ENCODE measurements at places on chromosomes 16 and 17.

DNA sequence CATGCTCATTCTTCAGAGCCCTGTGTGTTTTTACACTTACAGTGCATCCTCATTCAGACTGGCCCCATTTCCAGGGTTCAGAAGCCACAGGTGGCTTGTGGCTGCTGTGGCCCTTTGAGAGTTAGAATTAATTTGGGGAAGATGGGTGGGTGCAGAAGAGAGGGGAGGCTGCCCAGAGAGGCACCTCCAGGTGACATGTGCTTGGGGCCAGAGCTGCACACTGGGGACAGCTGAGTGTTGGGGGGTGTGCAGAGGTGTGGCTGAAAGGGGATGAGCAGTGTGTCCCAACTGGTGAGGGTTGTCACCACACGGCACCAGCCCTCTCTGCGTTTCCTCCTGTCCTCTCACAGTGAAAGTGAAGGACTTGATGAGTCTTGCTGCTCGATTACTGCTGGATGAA, 6.9 kb upstream of the EIF1 start:
- no peak for DNase-seq

DNA sequence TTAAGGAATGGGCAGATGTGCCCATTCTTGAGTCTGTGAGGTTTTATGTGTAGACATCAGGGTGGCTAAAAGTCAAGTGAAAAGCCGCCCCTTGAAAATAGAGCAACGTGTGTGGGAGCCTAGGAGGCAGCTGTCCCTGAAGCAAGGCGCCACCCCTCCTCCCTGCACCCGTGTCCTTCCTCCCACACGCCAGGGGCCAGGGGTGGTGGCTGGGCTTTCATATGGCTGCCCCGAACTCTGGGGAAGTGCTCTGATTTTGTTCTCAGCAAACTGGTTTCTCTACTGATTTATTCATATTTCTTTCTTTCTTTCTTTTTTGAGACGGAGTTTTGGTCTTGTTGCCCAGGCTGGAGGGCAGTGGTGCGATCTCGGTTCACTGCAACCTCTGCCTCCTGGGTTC, 4.7 kb downstream of the ZNF750 start:
- no peak for DNase-seq

GRCh38 chr16:7742626-7743025, 410.0 kb downstream of the RBFOX1 start:
- DNase-seq = no peak

DNA sequence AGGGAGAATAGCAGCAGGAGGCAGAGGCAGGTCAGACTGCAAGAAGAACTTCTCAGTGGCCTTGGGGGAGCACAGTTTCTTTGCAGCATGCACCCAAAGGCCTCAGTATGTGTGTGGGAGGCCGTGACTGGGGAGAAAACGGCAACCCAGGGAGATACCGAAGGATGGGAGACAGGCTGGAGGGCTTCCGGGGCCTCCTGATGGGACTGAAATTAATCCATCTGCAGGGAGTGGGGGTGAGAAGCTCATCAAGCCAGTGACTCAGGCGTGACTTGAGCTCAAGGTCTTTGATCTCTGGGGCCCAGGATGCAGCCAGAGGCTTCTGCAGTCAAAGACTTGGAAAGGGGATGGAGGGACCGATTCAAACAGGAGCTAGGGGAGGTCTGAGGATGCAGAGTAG, 5.1 kb upstream of the C17orf113 start:
- DNase-seq = no peak

DNA sequence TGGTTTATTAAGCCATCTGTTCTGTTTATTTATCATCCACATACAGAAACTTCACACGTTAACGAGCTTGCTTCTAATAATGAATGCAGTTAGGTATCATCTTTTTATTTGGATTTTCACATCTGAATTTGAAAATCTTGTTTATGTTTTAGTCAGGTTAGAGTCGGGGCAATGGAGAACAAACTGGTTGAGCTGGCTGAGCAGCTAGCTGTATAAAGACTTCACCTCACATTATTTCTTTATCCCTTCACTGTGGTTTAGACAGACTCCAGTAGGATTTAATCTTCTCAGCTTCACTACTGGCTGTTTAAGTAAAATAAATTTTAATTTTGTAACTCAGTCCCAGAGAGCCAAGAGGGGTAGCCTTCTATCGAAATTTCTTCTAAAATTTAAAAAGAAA, 415.9 kb downstream of the RBFOX1 start:
- no peak for DNase-seq

GRCh38 chr16:82748026-82748425, 121.3 kb downstream of the CDH13 start:
- DNase-seq = no peak

- DNase-seq = no peak
Measured at GRCh38 chr16:15650019-15650697, at the start of gene NDE1. Gene NDE1, plus strand, starts transcription at chr16:15650245. Its CDS starts 14,534 bp downstream, at chr16:15664779.

- no peak for DNase-seq
Measured at GRCh38 chr17:73533781-73534180, 110.5 kb downstream of the SDK2 start.

DNA sequence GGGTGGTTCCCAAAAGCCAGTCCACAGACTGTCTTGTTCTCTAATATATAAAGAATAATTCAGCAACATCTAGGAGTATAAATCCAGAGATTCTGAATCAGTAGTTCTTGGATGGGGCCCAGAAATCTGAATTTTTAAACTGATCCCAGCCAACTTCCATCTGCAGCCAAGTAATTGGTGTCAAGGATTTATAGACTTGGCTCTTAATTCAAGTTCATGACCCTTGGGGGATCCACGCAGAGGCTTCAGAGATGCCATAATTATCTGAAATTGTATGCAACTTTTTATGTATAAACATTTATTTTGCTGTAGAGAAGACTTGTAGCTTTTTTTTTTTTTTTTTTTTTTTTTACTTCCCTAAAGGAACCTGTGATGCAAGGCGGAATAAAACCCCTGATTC, 60.6 kb downstream of the HLF start:
- no peak for DNase-seq

GRCh38 chr17:68993112-68993511, 37.9 kb upstream of the ABCA8 start:
- DNase-seq = no peak

DNA sequence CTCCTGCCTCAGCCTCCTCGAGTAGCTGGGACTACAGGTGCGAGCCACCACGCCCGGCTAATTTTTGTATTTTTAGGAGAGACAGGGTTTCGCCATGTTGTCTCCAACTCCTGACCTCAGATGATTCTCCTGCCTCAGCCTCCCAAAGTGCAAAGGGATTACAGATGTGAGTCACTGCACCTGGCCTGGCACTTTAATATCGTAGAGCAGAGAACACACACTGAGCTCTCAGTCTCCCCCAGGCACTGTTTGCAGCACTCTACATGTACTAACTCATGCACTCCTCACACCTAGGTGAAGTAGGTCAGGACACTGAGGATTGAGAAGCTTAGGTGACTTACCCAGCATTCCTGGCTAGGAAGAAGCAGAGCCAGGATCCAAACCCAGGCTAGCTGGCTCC, 15.0 kb downstream of the C17orf100 start:
- no peak for DNase-seq

DNA sequence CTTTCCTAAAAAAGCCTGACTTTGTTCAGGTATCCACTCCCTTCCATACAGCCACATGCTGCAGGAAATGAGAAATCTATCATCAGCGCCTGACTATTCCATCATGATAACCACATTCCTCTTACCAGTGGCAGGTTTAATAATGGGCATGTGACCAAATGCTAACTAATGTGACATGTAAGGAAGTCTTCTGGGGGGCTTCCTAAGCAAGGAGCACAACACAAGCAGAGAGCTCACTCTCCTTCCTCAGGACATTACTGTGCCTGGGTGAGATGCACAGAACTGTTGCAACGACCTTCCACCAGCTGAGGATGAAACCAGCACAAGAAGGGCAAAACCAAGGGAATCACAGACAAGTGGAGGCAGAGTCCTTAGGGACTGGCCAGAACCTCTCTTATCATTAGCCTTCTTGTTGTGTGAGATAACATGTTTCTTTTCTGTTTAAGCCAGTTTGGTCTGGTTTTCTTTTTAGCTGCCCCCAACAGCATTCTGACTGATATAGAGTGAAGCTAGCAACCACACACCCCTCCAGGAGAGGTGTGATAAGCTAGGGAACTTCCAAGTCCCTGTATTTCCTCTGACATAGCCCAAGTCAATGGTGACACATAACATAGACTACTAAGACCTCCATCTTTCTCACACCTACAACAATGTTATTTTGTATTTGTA, 16.9 kb downstream of the MYO1D start:
- no peak for DNase-seq

DNA sequence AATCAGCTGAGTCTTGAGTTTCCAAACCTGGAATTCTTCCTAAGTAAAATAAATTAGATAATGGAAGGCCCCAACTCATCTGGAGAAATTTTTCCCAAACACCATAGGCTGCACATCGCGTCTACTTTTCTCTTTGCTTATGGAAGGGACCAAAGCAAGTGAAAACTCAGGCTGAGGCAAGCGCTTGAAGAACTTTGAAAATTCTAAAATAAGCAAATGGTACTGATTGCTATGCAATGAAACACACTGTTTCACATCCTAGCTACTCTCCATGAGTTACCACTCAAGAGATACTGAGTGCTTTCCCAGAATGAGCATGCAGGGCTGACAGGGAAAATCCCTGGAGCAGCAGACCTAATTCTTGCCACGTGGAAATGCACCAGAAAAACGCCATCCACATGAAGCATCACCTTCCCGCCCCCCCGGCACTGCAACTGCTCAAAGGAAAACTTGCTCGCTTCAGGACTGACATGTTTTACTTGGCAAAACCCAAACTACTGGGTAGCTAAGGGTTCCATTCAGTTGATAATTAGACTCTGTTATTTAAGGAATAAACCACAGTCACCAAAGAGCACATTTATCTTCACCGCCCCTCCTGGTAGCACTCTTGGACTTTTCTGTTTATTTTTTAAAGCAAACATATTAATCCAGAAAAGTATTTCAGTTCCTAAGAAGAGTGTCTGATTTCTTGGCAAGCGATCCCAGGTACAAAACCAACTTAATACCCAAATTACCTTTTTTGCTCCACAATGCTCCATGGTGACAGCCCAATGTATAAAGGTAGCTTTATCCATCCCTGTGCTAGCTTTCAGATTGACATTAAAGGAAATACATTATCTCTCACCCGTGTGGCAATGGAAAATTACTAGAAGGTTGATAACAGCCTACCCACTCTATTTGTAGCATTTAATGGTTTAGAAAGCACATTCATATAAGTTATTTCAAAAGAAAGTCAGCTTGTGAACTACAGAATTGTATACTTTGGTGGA, 62.5 kb downstream of the WDR59 start:
- no peak for DNase-seq

DNA sequence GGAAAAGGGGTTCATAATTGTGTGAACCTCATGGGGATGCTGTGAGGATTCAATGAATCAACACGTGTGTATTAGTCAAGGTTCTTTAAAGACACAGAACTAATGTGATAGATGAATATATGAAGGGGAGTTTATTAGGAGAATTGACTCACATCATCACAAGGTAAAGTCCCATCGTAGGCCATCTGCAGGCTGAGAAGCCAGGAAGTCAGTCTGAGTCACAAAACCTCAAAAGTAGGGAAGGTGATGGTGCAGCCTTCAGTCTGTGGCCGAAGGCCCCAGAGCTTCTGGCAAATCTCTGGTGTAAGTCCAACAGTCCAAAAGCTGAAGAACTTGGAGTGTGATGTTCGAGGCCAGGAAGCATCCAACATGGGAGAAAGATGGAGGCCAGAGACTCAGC, 413.4 kb downstream of the CDH13 start:
- peak; percentile 3 for DNase-seq

GRCh38 chr16:67673712-67674580, 7.3 kb downstream of the C16orf86 start:
- DNase-seq = no peak

- DNase-seq = no peak
Measured at GRCh38 chr17:68437979-68438822, 19.1 kb downstream of the WIPI1 start.

- DNase-seq = peak; percentile 39
Measured at GRCh38 chr16:56753410-56753809, 23.5 kb downstream of the NUP93 start.

DNA sequence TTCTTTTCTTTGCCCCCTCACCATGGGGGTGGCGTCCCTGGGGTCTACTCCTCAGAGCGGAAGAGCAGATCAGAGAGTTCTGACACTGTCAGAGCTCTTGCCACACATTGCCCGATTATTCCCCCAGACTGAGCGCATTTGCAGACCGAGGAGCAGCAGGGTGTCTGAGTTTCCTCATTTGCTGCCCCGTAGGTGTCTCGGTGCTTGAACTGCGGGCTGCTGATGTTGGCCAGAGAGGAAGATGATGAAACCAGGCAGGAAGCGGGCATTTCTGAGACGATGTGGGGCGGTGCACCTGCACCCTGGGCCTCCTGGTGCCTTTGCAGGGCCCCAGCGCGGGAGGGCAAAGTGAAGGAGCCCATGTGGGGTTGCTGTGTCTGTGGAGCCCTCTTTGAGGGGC, 55.2 kb downstream of the ARSG start:
- no peak for DNase-seq

GRCh38 chr16:71931001-71931400, 35.7 kb downstream of the IST1 start:
- DNase-seq = no peak

GRCh38 chr17:3827124-3827773, 18.8 kb downstream of the NCBP3 start:
- DNase-seq = no peak

- no peak for DNase-seq
Measured at GRCh38 chr17:35189291-35189690, 4.9 kb downstream of the SLC35G3 start.

DNA sequence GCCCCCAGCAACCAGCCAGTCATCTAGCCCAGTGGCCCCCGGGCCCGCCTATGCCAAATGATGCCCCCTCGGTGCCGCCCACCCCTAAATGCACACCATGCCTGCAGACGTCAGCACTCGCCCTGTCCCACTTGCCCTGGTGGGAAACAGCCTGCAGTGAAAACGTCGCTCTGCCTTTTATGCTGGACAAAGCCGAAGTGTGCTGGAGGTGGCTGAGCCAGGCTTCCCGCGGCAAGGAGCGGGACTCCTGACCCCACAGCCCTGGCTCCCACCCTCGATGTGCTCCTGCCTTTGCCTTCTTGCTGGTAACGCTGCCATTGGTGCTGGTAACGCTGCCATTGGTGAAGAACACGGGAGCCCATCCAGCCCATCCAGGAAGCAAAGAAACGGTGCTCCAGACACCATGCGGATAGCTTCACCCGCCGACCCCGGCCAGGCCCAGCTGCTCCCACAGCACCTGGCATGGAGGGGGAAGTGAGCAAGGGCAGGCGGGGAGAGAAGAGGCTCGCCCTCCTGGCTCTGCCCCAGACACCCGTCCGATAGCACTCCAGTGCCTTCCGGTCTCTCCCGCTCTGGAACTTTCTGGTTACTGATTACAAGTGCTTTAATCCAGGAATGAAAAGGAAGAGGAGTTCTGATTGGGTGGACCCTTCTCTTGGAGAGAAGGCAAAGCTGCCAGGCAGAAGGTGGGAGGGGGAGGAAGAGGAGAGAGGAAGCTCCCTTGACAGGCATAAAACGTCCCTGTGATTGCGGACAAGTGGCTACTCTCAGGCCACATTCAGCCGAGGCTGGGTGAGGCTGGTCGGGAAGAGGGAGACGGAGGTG, 4.0 kb upstream of the BAIAP2 start:
- no peak for DNase-seq

GRCh38 chr17:79902146-79902791, 63.0 kb upstream of the CBX4 start:
- no peak for DNase-seq

Measured in HS-5 (cell line).